ENCODE measurements at places on chromosomes 7 and 10.

- no peak for DNase-seq
Measured at GRCh38 chr10:61359452-61359851, 93.7 kb downstream of the TMEM26 start.

GRCh38 chr7:13117103-13117502, 429.7 kb downstream of the ARL4A start:
- no peak for DNase-seq

DNA sequence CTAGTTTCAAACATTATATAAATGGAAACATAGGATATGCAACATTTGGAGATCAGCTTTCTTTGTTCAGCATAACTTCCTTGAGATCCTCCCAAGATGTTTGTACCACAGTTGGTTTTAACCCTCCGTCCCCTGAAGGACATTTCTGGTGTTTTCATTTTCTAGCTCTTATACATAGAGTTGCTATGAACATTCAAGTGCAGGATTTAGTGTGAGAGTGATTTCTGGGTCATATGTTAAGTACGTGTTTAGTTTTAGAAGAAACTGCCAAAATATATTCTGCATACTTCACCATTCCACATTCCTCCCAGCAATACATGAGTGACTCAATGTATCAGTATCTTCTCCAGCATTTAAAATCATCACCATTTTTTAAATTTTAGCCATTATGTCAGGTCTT, 588.7 kb upstream of the PFKP start:
- DNase-seq, result no peak

GRCh38 chr7:18866359-18867036, 250.9 kb downstream of the TWIST1 start:
- peak; percentile 6 for DNase-seq

GRCh38 chr7:128865303-128865702, 2.6 kb downstream of the ATP6V1F start:
- no peak for DNase-seq

DNA sequence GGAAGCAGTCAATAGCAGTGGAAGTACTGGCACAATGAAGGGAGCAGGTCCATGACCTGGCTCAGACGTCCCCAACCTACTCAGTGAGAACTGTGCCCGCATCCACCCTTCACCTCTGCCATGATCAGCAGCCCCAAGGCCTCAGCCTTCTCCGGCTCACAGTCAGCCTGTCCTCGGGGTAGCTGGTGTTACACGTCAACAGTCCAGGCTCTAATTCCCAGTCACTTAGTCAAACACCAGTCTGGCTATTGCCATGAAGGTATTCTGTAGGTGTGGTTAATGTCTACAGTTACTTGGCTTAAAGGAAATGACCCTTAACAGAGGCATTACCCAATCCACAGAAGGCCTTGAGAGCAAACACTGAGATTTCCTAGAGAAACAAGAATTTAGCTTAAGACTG, 49.1 kb downstream of the GRB10 start:
- DNase-seq, result no peak

DNA sequence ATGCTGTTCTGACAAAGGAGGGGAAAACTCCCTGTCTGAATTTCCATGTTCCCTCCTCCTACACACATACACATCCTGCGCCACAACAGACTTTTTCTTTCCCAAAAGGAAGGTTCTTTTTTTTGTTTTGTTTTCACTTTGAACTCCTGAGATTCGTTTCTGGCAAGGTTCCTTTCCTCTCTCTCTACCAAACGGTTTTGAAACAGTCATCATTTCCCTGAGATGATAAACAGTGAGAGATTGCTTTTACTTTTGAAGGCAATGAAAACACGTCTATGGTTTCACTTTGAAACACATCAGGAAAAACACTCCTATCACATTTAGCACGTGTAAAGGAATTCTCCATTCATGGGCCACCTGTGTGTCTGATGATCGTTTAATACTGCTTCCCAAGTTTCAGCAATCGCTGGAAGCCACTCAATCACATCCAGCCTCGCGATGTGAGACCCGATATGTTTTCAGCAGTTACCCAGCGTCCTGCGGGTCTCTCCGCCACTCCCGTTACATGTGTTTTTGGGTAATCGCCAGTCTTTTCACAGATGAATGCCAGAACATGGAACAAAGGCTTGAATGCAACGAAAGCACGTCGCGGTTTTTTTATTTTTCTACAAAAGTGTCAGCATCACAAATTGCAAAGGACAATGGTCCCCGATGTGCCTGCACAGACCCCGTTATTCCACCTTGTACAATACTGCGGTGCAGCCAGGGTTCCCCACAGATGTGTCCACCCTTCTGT, 62.8 kb upstream of the CUX1 start:
- DNase-seq, result no peak

- DNase-seq, result no peak
Measured at GRCh38 chr10:23081221-23081750, 14.1 kb upstream of the MSRB2 start.

DNA sequence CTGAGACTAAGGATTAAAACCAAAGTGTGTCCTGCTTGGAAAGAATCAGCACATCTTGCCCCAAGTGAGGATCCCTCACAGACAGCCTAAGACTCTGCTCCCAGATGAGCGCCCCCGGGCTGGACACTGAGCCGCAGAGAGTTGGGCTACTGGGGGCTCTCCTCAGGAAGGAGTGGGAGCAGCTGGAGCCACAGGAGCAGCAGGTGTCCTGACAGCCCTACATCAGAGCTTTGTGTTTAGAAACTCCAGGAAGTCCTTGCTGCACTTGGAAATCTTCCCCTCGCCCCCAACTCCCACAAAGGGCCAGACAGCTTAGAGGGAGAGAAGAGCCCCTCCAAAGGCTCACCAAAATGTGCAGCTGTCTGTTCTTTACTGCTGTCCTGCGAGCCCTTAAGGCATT, 172.2 kb downstream of the HERPUD2 start:
- DNase-seq, result no peak

DNA sequence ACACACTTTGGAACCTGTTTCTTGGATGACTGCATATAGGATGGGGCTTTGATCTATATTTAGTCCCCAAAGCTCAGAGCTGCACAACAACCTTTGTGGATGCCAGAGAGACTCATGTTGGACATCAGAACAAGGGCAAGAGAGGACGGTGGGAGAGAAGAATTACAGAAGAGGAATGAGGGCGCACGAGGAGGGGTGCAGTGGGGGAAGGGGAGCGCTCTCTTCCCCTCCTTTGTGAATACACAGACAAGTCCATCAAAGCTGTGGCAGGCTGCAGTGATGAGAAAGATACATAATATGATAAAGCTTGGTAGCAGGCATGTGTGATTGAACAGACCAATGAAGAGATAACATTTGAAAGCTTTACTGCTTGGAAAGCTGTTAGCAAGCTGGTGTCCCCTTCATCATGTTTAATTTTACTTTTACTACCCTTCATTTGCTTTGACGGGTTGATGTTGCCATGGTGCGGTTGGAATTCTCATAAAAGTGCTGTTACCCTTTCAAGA, 857.8 kb downstream of the KCNMA1 start:
- DNase-seq, result no peak

- DNase-seq, result no peak
Measured at GRCh38 chr10:11304906-11305585, 287.4 kb downstream of the CELF2 start.

- DNase-seq, result no peak
Measured at GRCh38 chr10:60286559-60286958, 103.1 kb downstream of the ANK3 start.

DNA sequence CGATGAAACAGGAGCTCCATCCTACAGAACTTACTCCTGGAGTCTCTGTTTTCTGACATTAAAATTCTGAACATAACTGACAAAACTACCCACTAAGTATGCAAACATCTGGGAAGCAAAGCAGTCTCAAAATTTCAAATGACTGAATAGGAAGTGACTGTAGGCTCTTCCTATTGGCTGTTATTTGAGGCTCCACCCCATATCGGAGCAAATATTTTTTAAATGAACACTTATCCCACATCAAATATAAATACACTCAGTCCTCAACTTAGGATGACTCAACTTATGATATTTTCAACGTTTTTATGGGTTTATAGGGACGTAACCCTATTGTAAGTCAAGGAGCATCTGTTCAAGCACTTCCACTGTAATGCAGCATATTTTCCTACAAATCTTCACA, 8.8 kb downstream of the HSPA12A start:
- no peak for DNase-seq

DNA sequence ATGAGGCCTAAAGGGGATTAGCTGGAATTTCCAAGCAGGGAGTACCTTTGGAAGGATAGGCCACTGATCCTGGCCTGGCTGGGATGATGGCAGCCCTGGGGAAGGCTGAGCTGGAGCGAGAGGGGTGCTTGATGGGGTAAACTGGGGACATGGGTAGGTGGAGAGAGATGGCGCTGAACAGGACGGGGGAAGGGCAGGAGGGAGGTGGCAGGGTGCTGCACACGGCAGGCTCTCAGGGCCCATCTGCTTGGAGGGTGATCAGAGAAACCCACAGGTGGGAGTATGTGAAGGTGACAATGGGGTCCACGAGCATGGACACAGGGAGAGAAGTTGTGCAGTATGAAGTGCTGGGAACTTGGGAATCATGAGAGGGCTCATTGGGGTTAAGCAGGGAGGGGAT, 10.3 kb downstream of the MAT1A start:
- no peak for DNase-seq

- no peak for DNase-seq
Measured at GRCh38 chr10:123885406-123886170, 6.0 kb downstream of the CPXM2 start.

DNA sequence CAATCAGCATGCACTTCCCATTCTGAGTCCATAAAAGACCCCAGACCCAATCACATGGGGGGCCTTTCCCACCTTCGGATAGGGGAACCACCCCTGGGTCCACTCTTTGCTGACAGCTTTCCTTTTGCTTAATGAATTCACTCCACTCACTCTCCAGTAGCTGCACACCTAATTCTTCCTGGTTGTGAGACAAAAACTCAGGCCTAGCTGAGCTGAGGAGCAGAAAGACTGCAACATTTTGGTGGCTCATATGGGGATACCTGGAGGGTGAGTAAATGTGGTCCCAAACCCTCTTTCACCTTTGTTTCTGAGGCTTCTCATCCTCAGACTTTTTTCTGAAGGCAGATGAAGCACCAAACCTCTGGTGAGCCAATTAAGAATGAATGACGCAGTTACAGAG, 138.1 kb downstream of the WDR11 start:
- no peak for DNase-seq

DNA sequence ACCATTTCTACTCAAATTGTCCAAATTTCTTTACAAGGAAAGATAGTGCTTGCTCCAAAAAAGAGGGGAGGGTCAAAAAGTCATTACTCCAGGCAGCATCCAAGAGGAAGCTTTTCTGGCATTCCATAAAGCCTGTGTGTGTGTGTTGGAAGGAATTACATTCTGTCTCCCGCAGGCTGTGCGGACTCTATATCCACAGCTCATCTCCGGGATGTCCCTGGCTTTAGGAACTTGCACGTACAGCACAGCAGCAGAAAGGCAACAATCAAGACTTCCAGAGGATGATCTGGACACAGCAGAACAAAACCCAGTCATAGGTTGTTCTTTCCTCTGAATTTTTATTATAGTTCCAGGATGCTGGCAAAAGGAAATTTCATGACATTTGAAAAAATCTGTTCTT, 94.8 kb downstream of the ITIH5 start:
- no peak for DNase-seq

- DNase-seq, result peak; percentile 45
Measured at GRCh38 chr10:3784510-3785250, at the start of gene KLF6. Gene KLF6, minus strand, starts transcription at chr10:3785209. Its CDS starts 195 bp downstream, at chr10:3785014.

GRCh38 chr10:72316748-72317435, 37.8 kb downstream of the DNAJB12 start:
- DNase-seq, result peak; percentile 67

- no peak for DNase-seq
Measured at GRCh38 chr7:157395206-157395605, 58.4 kb downstream of the DNAJB6 start.

DNA sequence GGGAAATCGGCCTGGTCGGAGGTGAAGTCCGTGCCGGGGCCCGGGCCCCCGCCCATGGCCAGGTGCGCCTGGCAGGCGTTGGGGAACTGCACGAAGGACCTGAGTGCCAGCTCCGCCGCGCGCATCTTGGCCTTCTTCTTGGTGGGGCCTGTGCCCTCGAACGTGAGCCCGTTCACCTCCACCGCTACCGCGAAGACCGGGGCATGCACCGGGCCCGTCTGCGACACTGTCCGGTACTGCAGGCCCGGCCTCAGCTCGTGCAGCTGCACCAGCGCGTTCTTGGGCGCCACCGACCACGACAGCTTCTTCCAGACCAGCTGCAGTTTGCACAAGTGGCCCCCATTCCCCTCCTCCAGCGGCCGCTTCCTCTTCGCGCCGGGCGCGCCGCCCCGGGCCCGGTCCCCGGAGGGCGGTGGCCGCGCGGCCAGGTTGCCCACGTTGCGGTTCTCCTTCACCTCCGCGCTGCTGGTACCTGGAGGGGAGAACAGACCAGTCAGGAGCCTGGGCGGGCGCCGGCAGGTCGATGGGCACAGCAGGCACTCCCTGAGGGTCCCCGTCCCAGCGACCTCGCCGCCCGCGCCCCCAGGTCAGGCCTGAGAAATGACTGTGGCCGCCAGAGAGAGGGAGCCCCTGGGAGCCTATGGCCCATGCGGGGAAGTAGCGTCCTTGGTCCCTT, 307.4 kb downstream of the WDR37 start:
- no peak for DNase-seq

GRCh38 chr7:18179093-18179492, 151.4 kb upstream of the PRPS1L1 start:
- no peak for DNase-seq

DNA sequence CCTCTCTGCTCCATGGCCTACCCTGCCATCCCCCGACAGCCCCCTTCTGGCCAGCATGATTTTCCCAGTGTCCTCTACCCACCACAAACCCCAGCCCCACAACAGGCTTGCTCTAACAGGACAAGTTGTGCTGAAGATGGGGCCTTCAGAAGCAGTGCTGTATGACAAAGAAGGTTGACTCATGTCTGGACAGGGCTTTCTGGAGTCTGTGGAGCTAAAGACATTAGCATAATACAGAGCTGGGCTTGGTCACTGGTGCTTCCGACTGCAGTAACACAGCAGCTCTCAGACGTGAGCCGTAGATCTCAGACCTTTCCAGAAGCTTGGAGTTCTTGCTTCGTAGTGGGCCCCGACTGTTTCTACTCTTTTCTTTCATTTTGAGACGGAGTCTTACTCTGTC, 100.5 kb downstream of the GTF2IRD1 start:
- DNase-seq, result no peak

DNA sequence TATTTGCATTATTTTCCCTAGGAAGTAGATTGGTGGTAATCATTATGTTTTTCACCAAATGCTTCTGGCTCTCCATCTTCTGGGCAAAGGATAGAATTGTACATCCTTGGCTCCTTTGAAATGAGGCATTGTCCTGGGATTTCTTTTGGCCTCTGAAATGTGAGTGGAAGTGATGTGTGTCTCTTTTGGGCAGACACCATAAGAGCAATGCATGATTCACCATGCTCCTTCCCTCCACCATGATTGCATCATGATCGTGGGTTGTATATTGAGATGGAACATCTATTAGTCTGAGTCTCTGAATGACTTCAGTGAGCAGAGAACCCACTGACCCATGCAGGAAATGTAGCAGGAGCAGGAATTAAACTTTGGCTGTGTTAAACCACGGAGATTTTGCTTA, 49.2 kb downstream of the ADRA2A start:
- DNase-seq, result no peak

DNA sequence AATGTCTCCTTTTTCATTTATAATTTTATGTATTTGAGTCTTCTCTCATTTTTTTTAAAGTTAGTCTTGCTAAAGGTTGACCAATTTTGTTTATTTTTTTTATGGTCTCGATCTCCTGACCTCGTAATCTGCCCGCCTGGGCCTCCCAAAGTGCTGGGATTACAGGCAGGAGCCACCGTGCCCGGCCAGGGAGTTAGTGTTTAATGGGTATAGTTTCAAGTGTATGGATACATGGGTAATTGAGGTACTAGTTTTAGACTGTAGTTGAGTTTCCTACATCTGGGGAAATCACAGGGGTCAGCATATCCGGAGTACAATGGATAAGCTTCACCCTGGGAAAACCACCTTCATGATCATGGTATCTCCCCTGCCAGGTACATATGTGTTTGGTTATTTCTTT, 267.3 kb upstream of the KCND2 start:
- DNase-seq, result no peak
